CD4-positive, alpha-beta T cell treated with Interleukin-2 at 100 ng/mL for 4 hours (primary cell): ENCODE measurements at places on chromosomes 13 and 19.

GRCh38 chr19:13097463-13098258, 5.0 kb downstream of the LYL1 start:
- no peak for DNase-seq

DNA sequence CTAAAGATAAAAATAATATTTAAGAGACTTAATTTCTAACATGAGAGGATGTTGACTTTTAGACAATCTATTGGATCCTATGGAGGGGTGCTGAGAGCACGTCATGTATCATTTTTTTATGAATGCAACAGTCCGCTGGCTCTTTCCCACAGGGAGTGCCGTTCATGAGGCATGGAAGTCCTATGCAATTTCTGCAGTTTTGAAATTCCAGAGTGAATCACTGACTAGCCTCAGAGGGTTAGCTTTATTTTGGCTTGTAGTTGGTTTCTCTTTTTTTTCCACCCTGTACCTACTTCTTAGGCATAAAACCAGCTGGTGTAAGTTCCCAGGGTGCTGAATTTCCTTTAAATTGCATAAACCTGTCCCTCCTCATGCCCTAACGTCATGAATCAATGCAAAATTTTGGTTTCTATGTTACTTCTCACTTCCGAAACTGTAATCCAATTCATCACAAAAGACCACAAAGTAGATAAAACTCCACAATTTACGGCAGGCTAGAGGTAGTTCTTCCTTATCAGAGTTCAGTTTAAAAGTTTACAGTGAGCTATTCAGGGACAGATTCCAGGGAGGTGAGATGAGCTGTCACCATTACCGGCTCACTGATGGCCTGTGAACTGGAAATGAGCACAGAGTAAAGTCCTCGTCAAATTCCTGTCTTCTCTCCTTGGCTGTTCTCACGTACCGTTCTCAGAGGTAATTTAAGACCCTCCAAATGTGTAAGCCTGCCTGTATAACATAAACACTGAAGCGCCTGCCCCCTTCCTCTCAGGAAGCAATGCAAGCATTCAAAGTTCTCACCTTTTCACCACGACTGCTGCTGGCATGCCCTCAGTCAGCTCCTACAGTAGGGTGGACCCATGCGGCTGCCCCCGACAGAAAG, 216.6 kb upstream of the SLC10A2 start:
- DNase-seq: no peak

GRCh38 chr13:87498681-87499080, 172.5 kb upstream of the SLITRK5 start:
- no peak for DNase-seq

DNA sequence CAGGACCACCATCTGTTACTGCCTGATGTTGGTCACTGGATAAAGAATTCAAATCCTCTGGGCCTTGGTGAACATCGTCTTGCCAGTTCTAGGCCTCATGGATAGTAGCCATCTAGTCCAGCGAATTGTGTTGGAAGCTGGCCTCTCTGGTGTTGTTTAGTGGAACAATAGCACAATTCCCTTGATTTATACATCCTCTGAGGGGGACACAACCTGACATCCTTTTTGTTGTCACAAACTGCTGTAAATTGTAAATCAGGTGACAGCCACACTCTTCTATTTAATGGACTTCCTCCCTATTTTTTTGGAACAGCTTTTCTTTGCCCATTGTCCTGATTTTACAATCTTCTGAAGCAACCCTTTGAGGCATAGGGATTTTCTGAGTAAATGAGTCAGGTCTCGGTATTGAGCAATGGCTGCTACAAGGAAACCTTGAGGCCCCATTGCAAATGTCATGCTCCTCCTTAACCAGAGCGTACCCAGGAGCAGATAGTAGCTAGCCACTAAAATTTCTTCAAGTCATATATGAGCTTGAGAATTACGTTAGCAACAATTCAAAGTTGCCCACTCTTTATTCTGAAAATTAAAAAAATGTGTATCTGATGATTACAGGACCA, 263.3 kb downstream of the COG6 start:
- no peak for DNase-seq

- DNase-seq: no peak
These were observed 92.9 kb upstream of the UBL3 start for GRCh38 chr13:29943273-29943672.
